Mononuclear cell (primary cell): ENCODE measurements at places on chromosomes 7 and 10. TPM values are rescaled to one million over a fixed set of nuclear protein-coding genes. Genes with fewer than 3 reads are reported as not detected.

Gene NRBF2
- total RNA-seq: 26.2 TPM

Gene CDHR1
- 0.31 TPM for total RNA-seq

Gene ASB10
- not detected for total RNA-seq

Gene PFKFB3
- 208 TPM for total RNA-seq

Gene MPP7
- 24.5 TPM for total RNA-seq

Gene SH2D4B
- total RNA-seq: 0.10 TPM

Gene LBX1
- total RNA-seq: not detected

Gene VSTM2A
- not detected for total RNA-seq

Gene CYREN
- 24.8 TPM for total RNA-seq

Gene PDLIM1
- 19.9 TPM for total RNA-seq

Gene PHKG1
- total RNA-seq: 3.1 TPM

Gene EVX1
- total RNA-seq: not detected

Gene OGA
- total RNA-seq: 346 TPM

Gene OR6B1
- under 0.01 TPM for total RNA-seq

Gene LAMB1
- total RNA-seq: 0.10 TPM

Gene BMPER
- total RNA-seq: 0.21 TPM

Gene UPP1
- total RNA-seq: 66.0 TPM

Gene SYT15
- 0.10 TPM for total RNA-seq

Gene CYP26C1
- total RNA-seq: not detected

Gene SUMF2
- total RNA-seq: 79.3 TPM

Gene FAM25A
- not detected for total RNA-seq

Gene SLC13A1
- not detected for total RNA-seq
